ENCODE measurements at places on chromosomes 3 and 15.

GRCh38 chr3:169965562-169966427 lies 812 bp upstream of the SEC62 start:
- peak; percentile 6 for DNase-seq

DNA sequence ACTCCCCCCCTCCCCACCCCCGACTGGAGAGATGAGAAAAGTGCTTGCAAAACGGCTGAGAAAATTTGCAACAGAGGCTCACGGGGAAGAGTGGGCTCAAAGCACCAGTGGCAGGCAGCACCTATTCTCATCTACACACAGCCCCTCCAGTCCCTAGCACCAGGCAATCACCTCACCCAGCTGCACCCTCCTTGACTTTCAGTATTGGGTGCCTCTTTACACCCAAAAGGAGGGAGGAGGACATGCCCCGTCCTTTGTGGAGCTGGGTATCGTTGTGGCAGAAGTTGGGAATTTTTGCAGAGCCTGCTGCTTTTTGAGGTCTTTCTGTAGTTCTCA lies 182.8 kb upstream of the TOPAZ1 start:
- no peak for DNase-seq

- DNase-seq, result no peak
Observed at GRCh38 chr3:168864107-168865021, 768.6 kb upstream of the GOLIM4 start.

DNA sequence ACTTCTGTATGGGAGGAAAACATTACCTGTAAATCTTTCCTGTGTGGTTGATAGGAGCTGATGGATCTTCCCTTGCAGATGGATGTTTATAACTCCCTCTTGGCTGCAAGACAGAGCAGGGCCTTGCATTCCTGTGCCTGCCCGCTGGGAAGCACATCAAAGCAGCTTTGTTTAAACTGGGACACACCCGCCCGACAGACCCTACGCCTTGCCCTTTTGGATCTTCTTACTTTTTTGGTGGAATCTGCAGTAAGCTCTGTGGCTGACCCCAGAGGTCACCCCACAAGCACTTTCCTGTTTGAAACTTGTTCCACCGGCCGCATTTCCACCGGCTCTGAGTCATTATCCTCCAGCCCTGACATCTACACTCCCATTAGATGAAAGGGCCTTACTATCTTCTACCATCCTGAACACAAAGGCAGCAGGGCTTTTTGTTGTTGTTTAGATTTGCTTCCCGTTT lies 244.1 kb upstream of the STT3B start:
- DNase-seq, result no peak

GRCh38 chr3:183812761-183813445 lies 12.5 kb downstream of the MAP6D1 start:
- no peak for DNase-seq

DNA sequence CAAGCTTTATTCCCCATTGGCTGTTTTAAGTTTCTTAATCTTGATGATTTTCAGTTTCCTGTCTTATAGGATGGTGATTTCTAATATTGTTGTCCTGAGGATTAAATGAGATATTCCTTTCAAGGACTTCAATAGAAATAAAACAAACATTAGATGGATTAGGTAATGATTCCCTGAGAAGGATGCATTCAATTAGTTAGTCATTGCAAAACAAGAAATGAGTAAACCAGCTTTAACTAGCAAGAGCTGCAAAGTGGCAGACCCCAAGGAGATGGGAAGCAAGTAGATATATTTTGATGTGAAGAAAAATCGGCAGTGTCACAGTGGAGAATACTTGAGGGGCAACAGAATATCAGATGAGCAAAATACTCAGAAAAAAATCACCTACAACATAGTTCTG lies 849.1 kb downstream of the TUSC7 start:
- DNase-seq, result no peak

DNA sequence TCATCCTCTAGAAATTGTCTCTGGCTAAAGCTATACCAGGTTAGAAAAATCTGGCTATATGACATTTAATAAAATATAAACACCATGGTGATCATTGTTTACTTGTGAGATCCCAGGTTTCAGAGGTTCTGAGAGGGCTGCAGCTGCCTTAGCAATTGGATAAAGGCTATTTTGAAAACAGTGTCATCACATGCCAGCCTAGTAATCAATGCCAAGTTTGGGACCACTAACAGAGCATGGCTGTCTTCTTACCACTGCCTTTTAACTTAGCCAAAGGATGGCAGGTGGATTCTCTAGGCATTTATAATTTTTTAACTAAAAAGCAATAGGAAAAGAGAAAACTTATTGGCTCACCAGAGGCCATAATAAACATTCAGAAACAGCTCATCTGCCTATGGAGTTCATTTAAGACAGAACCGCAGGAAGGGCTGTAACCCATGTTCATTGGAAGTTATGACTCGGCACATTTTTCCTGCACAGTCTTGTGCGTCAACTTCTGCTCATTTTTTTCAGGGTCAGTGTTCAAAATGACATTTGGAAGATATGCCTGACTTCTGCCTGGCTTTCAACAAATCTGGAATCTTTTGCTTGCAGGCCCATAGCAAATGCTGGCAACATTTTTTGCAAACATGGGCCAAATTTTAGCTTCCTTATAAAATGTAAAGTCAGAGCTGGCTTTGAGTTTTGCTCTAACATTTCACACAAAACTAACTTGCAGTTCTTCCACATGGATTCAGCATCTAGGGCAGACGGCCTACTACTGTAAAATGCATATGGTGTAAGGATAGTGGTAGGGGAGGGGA lies 476.0 kb upstream of the TBL1XR1 start:
- DNase-seq, result no peak

- DNase-seq, result no peak
Observed at GRCh38 chr3:143266511-143266910, 146.9 kb downstream of the CHST2 start.

- no peak for DNase-seq
Observed at GRCh38 chr3:77868725-77869124, 828.8 kb downstream of the ROBO2 start.

GRCh38 chr3:15387171-15387581 lies 40.2 kb downstream of the METTL6 start:
- DNase-seq, result no peak

DNA sequence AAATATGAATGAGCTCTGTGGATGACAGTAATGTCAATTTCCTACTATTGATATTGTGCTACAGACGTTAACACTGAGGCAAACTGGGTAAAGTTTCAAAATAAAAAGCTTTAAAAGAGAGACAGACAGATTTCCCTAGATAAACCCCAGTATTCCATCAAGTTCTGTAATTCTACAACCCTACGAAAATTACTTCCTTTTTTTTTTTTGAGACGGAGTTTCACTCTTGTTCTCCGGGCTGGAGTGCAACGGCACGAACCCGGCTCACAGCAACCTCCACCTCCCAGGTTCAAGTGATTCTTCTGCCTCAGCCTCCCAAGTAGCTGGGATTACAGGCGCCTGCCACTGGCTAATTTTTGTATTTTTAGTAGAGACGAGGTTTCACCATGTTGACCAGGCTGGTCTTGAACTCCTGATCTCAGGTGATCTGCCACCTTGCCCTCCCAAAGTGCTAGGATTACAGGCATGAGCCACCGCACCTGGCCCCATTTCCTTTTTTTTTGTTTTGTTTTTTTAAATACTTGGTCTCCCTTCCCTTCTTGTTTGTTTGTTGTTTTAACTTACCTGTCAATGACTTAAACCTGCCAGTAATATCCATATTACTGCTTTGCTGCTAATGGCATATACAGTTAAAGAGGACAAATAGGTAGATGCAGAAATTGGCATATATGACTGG lies 57.2 kb downstream of the CBLB start:
- no peak for DNase-seq

GRCh38 chr3:140338916-140339315 lies 338.9 kb upstream of the TRIM42 start:
- DNase-seq, result no peak

- DNase-seq, result no peak
Observed at GRCh38 chr15:88906130-88906529, 7.0 kb downstream of the MFGE8 start.

DNA sequence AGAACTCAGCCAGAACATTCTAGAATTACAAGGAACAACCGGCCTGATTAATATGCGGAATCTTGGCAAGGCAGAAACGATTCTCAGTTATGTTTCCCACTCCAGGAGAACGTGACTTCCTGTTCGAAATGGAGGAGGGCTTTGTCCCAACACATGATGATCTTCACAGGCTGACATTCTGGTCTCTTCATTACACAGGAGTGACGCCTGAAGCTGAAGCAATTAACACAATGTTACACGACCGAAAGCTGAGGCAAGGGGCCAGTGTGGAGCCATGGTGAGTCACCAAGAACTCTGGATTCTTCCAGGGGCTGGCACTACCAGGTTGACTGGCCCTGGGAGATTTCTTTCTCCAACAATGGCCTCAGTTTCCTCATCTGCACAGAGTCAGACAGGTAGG lies 40.9 kb downstream of the RFTN1 start:
- DNase-seq, result no peak

- DNase-seq, result no peak
Observed at GRCh38 chr15:88653200-88654064, 14.6 kb downstream of the ISG20 start.

DNA sequence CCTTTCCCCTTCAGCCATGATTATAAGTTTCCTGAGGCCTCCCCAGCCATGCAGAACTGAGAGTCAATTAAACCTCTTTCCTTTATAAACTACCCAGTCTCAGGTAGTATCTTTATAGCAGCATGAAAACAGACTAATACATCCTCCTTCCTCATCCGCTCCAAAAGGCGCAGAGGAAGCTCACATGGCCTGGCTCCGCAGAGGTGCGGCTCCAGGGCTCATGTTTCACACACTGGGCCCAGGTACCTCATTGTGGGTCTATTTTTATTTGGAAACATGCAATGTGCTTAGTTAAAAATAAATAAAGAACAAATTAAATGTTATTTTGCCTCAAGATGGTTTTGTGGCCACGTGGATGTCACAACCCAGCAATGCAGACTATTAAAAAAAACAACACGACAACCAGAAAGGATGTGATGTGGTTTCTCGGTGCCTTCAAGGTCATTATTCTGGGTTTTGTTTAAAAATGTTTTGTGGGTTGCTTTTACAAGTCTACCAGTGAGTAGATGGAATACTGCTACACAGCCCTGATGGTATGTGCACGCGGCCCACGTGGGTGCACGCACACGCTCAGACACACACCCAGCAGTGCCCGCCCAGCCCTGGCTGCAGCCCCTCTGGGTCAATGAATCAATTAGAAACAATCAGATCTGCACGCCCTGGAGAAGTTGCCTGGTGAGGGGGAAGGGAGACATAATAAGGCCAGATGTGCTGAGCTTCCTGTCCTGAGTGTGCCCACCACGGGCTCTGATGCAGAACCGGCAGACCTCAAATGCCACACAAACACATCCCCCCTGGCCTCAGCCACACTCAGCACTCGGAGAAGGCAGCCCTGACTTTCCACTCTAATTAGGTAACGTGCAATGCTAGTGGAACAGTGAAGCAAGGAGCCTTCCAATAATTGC lies 140.1 kb downstream of the ADAMTS17 start:
- DNase-seq, result no peak

DNA sequence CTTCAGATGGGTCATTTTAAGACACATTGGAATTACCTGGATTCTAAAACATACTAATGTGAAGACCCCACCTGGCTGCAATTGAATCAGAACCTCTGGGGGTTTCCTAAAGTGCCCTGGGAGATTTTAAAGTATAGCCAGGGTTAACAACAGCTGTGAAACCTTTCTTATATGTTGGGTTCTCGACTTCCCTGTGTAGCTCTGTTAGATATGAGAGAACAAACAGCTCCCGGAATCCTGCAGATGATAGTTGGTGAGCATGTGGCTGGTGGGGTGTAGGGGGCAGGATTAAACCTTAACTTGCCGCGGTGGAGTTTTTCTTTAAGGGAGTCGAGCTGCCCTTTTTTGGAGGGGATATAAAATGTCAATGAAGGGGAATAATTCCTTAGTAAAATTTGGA lies 12.1 kb downstream of the PLCL2 start:
- DNase-seq, result no peak

Measured in T follicular helper cell (primary cell).